ENCODE measurements at places on chromosomes 7 and 10.

DNA sequence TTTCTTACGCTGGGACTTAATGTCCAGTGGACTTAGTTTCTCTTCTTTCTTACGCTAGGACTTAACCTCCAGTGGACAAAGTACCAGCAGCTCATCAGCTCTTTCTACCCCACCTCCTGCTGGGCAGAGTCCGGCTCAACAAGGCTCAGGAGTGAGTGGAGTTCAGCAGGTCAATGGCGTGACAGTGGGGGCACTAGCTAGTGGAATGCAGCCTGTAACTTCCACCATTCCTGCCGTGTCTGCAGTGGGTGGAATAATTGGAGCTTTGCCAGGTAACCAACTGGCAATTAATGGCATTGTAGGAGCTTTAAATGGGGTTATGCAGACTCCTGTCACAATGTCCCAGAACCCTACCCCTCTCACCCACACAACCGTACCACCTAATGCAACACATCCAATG lies 199.7 kb downstream of the MLLT10 start:
- DNase-seq: no peak

- no peak for DNase-seq
Measured at GRCh38 chr7:141737118-141737835, 881 bp upstream of the SSBP1 start.

GRCh38 chr10:11157292-11158076 lies 139.8 kb downstream of the CELF2 start:
- DNase-seq: no peak

GRCh38 chr7:2553831-2554581 lies 1.3 kb downstream of the BRAT1 start:
- no peak for DNase-seq

GRCh38 chr10:73806176-73806950 lies 5.0 kb downstream of the NDST2 start:
- no peak for DNase-seq

GRCh38 chr7:42456756-42457276 lies 219.8 kb upstream of the GLI3 start:
- no peak for DNase-seq

- no peak for DNase-seq
Measured at GRCh38 chr7:130396109-130396508, 15.8 kb downstream of the CPA1 start.

- DNase-seq: peak; percentile 17
Measured at GRCh38 chr7:103613655-103614642, 167.9 kb upstream of the SLC26A5 start.

- no peak for DNase-seq
Measured at GRCh38 chr10:121362026-121362425, 236.2 kb downstream of the FGFR2 start.

GRCh38 chr10:50972591-50972990 lies 87.2 kb upstream of the A1CF start:
- DNase-seq: no peak

- no peak for DNase-seq
Measured at GRCh38 chr10:79132681-79133381, 64.1 kb downstream of the ZMIZ1 start.

- no peak for DNase-seq
Measured at GRCh38 chr10:12214763-12215218, 18.8 kb downstream of the CDC123 start.

DNA sequence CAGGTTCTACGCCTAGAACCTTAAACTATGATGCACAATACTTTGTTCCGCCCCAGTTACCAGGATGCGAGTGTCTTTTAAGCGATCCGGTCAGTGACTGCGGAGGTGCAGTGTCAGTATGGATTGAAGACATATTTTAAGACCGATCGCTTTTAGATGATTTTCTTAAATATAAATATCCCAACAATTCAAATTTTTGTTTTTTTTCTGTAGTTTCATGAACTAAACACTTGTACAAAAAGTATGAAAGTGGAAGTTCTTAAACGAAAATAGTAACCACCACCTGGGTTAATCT lies 835 bp downstream of the COMMD3 start:
- DNase-seq: no peak

- DNase-seq: no peak
Measured at GRCh38 chr7:121085922-121086321, 97.4 kb downstream of the CPED1 start.

DNA sequence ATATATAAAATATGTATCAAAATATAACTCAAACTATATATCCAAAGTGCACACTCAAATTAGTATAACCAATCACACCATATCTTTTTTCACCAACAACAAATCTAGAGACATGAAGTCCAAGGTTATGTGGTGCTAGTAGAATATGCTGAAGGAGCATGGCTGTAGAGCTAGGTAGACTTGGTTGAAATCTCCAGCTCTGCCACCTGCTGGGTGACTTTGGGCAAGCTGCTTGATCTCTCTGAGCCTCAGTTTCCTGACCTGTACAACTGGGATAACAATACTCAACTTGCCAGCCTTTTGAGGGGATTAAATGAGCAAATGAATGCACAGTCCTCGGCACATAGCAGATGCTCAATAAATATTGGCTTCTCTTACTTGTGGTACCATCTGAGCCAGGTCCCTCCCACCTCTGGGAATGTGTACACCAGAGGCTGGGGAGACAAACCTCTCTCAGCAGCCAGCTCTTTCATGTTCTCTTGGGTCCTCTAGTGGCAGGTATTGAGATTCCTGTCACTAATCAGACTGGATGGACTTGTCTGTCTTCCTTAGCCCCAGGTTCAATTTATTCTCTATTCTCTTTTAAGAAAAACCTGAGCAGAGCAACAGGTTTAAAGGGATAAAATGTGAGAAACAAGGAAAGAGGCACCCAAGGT lies 94.3 kb upstream of the PDE1C start:
- peak; percentile 62 for DNase-seq

DNA sequence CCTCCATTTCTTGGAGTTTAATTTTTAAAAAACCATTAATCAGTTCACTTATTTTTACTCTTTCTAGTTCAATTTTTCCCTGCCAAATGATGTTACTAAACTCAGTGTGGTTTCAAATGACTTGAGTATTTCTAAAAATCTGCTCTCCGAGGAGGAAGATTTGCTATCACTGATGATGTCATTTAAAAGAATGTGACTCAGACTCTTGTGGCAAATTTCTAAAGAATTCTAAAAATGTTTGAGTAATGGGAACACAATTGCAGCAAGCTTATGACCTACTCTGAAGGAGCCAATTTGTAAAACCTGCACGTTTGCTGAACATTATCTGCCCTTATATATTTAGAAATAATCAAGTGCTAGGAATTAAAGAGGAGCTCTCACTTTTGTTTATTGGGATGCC lies 88.6 kb downstream of the SPAG6 start:
- DNase-seq: no peak

DNA sequence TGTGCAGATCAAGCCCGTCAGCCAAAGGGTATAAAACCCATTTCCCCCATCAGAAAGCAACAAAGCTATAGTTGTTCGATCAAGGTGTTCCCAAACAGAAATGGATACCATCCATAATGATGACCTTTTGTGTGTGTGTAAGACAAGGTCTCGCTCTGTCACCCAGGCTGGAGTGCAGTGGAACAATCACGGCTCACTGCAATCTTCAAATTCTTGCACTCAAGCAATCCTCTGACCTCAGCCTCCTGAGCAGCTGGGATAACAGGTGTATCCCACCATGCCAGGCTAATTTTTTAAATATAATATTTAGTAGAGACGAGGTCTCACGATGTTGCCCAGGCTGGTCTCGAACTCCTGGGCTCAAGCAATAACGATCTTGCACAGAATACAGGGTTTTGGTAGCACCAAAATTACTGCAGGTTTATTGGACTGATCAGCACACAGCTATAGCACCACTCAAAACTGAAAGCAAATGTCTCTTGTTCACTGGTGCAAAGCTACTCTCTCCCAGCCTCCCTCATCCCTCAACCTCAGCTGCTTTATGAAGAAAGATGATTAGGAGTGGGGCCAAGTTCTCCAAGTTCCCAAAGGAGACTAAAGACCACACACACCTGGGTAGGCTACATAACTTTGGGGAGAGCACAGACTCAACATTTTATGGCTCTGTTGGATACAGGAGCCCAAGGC lies 80.5 kb downstream of the ABI1 start:
- DNase-seq: no peak

DNA sequence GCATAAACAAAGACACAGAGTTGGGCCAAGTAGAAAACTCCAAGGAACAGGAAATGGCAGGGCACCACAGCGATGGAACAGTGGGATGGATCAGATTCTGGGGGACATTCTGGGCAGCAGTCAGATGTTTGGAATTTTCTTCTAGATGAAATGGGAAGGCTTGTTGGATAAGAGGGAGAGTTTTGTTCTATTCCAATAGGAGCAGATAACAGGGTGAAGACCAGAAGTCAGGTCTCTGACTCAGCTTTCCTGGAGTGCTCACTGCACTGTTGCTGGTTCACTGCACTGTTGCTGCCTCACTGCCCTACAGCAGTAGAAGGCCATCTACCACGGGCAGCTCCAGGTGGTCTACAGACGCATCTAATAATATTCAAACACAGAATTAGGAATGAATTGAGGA lies 135.6 kb downstream of the ATE1 start:
- no peak for DNase-seq

- no peak for DNase-seq
Measured at GRCh38 chr10:63976538-63976937, 455.3 kb downstream of the REEP3 start.

GRCh38 chr7:130655286-130655685 lies 13.3 kb downstream of the COPG2 start:
- no peak for DNase-seq

- no peak for DNase-seq
Measured at GRCh38 chr7:41199136-41199535, 503.8 kb downstream of the INHBA start.

- no peak for DNase-seq
Measured at GRCh38 chr10:26025523-26025922, 91.5 kb downstream of the MYO3A start.

- DNase-seq: no peak
Measured at GRCh38 chr7:12370249-12370648, 33.4 kb downstream of the VWDE start.

GRCh38 chr7:23264916-23265458 lies 18.4 kb downstream of the GPNMB start:
- no peak for DNase-seq

GRCh38 chr7:772861-773621 lies 46.0 kb upstream of the PRKAR1B start:
- DNase-seq: no peak

- DNase-seq: no peak
Measured at GRCh38 chr10:18710201-18710653, 51.0 kb downstream of the ARL5B start.

DNA sequence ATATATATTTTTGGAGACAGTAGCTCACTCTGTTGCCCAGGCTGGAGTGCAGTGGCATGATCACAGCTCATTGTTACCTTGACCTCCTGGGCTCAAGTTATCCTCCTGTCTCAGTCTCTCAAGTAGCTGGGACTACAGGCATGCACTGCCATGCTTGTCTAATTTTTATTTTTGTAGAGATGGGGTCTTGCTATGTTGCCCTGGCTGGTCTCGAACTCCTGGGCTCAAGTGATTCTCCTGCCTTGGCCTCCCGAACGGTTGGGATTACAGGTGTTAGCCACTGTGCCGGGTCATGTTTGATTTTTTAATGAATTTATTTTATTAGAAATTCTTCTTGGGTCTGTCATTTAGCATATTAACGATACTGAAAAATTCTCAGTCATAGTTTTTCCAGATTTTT lies 70.5 kb downstream of the TMEM270 start:
- DNase-seq: no peak

- no peak for DNase-seq
Measured at GRCh38 chr7:141477865-141478264, 73.3 kb upstream of the AGK start.

- no peak for DNase-seq
Measured at GRCh38 chr10:133151543-133151972, 8.5 kb upstream of the KNDC1 start.

DNA sequence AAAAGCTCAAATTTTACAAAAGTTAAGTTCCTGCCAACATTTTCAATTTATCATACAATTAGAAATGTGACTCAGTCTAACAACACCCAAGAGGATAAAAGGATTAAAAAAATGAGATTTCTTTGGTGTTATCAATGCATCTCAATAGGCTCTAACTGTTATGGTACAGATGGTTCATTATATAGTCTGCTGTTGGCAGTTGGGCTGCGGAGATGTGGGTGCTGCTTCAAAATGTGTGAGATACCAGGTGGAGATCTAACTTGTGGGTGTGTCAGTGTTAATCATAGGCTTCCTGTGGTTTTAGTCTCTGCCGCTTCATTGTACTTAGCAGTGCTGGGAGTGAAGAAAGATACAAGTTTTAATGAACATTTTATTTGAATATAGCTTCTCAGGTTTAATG lies 231.2 kb downstream of the EXOC4 start:
- no peak for DNase-seq

DNA sequence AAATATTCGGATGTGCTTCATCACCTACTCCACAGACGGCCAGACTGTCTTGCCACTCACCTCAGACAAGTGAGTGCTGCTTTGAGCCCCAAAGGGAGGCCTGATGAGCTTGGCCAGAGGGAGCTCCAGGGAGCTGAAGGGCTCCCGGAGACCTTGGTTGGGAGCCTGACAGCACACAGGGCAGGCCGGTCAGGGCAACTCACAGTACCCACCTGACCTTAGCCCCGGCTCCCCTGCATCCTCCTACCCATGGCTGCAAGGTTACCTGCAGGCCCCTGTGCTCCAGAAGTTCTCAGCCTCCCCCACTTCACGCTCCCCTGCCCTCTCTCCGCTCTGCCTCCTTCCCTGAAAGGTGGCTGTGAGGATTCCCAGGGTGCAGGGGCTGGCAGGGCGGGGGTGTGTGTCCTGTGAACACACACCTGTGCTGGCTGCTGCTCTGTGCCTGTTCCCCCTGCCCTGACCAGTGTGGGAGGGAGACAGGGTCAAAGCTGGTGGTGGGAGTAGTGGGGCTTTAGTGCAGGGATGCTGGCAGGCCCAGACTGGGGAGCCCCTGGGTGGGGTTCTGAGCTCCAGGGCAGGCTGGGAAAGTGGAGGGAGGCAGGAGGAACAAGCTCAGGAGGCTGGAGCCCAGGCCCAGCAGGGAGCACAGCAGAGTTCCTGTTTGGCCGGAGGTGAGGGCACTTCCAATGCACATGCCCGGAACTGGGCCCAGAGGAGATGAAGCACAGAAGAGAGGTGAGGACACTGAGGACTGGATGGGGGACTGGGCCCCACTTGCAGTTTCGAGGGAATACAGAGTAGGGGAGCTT lies 7.2 kb downstream of the ANTXRL start:
- no peak for DNase-seq

DNA sequence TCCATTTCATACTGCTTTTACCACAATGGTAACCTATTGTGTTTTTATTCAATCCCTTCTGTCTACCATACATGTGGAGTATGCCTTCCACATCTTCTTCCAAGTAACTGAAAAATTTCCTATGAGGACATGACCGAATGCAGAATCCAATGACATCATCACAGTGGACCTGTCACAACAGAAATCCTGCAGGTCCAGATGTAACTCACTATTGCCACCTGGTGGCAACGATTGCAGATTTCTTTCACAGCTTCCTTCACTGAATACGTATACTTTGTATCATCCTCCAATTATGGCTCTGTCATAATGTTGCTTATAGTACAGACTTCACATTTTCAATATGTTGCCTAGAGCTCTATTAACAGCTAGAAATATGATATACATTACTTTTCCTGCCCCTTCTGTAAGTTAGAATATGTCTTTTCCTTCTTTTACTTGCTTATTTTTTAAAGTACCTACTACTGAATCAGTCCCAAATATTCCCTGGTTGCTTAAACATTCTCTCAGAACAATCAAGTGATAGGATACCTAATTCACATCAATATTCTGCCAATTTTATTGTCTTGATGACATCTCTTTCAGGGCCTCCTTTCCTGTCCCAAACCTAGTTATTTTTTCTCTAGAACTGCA lies 45.4 kb downstream of the SLC13A1 start:
- no peak for DNase-seq

GRCh38 chr10:102826148-102826796 lies 10.9 kb downstream of the CYP17A1 start:
- DNase-seq: no peak

Measured in HS-27A (cell line).